ENCODE measurements at places on chromosomes 3 and 15.

GRCh38 chr15:41870689-41871081, 23.2 kb downstream of the SPTBN5 start:
- no peak for DNase-seq

GRCh38 chr3:49257187-49257586, 19.8 kb downstream of the C3orf62 start:
- no peak for DNase-seq

GRCh38 chr15:55782901-55783300, 39.9 kb upstream of the PRTG start:
- no peak for DNase-seq

DNA sequence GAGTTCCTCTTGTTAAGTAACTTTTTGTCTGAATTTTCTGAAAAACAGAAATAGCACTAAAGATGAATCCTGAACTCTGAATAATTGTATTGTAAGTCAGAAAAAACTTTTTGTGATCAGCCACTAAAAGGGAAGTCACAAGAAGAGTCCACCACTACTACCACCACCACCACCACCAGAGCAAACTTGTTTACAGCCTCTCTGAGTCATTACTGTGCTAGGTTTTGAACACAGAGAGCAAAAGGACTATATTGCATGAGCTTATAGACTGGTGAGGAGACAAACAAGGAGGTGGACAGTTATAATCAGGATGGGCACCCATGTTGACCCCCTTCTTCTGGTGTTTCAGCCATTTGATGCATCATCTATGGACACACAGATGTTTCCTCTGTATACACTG, 141.7 kb downstream of the IL5RA start:
- DNase-seq: no peak

DNA sequence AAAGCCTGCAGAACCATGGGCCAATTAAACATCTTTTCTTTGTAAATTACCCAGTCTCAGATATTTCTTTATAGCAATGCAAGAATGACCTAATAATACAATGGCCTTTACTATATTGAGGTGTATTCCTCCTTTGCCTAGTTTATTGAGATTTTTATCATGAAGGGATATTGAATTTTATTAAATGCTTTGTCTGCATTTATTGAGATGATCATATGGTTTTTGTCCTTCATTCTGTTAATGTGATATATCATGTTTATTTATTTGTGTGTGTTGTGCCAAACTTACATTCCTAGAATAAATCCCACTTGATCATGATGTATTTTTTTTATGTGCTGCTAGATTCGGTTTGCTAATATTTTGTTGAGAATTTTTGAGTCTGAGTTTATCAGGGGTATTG, 36.2 kb downstream of the TOPAZ1 start:
- no peak for DNase-seq

DNA sequence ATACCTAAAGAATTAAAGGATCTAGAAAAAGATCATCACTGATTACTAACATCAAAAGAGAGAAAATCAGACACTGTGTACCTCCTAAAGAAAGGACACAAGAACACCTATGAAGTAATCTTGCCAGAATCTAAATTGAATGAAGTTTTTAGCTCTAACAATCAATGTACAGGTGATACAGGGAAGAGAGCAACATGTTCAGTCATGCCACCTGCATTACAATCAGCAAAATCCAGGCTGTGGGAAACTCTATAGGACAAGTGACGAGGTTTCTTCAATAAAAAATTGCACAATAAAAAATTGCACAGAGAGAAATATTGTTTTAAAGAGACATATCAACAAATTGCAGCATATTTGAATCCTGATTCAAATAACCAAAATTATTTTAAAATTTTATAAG, 93.3 kb downstream of the SEMA5B start:
- no peak for DNase-seq

DNA sequence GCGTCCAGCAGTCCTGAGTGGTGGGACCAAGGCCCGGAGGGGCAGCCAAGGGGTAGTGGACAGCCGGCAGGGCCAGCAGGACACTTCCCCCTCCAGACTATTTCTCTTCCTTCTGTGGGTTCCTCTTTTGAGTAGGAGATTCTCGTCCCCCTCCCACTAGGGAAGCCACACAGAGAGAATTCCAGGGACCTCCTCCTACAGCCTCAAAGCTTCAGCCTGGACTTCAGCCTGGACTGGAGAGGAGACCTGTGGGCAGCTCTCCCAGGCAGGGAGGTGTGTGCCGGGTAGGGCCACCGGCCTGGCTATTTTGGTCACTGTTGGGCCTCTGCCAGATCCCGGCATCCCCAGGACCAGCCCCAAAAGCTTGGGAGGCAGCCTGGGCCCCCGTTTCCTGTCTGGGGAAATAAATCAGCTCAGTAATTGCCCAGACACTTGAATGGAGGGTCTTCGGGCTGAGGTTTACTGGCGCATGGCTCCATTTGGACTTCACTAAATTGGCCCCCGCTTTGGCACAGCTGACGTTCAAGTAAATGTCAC, 1.3 kb downstream of the SLC6A6 start:
- DNase-seq: no peak

GRCh38 chr3:54706738-54707137, 221.1 kb downstream of the LRTM1 start:
- no peak for DNase-seq

DNA sequence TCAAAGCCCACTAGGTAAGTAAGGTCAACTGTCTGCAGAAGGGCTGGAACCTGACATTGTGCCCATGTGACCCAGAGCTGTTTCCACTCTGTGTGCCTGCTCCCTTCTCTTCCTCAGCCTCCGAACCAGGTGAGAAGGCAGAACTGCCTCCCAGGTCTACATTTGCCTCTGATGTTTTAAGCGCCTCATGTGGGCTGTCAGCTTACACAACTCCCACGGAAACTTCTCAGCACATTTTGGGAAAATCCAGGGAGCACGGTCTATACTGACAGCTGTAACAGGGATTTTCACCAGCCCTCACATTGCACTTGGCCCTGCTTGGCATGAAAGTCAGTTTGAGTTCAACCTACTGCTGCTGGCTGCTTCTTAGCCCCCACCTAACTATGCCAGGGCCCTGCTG, 46.9 kb upstream of the SLC24A5 start:
- DNase-seq: no peak

All from SHP77 treated with DMSO at 0.1 percent for 48 hours (cell line).